ENCODE measurements at places on chromosomes 5 and 9.

- DNase-seq = no peak
These were observed 115.2 kb upstream of the LHFPL2 start for GRCh38 chr5:78763659-78764189.

GRCh38 chr5:8383616-8384015, 514.7 kb downstream of the MTRR start:
- DNase-seq = no peak

- DNase-seq = no peak
These were observed 21.3 kb upstream of the FNIP1 start for GRCh38 chr5:131818001-131818724.

- DNase-seq = no peak
These were observed 41.7 kb downstream of the AHRR start for GRCh38 chr5:362978-363765.

DNA sequence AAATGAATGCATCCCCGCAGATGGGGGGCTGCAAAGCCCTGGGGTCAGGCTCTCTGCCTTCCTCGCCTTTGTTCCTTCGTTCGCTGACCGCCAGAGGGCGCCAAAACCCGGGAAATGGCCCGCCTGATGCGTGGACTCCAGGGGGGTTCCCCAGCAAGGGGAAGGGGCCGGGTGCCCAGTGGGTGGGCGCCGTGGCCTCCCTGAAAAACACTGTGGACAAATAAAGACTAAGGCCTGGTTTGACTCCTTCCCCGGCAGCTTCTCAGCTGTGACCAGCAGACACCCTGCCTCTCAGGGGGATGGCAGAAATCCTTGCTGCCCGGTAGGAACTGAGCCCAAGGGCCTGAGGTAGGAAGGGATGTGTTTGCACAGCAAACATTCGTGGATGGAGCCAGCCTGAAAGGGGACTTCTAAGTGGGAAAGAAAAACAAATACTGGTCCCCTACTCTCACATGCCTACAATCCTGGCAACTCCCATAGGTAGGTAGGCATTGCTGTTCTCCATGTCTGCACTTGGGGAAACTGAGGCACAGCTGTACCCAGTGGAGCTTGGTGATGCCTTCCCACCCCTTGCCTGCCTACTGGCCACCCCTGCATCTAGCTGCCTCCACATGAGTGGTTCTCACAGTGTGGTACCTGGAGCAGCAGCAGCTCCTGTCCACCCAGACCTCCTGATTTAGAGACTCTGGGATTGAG, 57.7 kb downstream of the DUSP1 start:
- no peak for DNase-seq

DNA sequence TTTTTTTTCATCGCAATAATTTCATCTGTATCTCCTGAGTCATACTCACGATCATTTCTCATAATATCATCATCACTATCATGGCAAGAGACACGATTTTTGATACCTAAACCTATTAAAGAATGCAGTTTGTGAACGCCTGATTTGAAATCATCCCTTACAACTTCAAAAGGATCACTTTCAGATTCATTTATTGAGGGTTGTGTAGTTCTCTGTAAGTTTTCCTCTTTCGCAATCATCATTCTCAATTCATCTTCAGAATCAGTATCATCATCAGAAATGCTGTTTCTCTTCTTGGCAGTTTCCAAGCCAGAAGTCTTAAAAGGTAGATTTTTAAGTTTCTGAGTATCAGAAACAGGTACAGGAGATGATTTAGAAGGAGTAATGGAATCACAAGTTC, 9.7 kb downstream of the NOL8 start:
- DNase-seq = no peak

GRCh38 chr5:81749561-81750307, 1.2 kb downstream of the SSBP2 start:
- peak; percentile 22 for DNase-seq

DNA sequence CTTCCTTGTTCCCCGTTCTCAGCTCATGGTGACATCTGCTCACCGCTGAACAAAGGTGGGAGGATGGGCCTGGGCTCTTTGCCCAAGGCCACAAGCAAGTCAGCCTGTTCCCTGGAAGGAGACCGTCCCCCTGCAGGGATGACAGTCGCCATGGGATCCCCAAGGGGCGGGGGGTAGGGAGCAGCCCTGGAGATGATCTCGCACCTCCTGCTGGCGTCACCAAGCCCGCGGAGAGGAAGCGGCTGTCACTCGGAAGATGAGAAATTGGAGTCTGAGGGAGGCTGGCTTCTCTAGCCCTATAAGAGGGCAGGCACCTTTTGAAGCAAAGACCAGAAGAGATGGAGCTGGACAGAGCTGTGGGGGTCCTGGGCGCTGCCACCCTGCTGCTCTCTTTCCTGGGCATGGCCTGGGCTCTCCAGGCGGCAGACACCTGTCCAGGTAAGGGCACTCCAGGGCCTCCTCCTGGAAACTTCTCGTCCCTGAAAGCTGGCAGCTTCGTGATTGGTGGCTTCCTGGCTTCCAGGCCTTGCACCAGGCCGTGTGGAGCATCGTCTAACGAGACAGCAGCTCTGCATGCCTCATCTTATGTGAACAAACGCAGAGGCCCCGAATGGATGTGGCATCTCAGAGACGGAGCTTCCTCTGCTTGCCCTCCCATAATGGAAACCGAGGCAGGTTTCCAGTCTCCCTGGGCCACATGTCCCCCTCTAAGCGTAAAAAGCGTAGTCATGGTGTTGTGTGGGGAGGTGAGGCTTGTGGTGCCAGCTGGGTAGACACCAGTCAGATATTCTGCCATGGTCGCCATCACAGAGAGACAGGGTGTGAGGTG, at the start of gene FCN2:
Gene FCN2 (plus strand): TSS at position 327 of the 829 bp plus-strand sequence. CDS start 12 bp downstream, at position 339.
- no peak for DNase-seq

GRCh38 chr9:33158843-33159776, 8.0 kb downstream of the B4GALT1 start:
- no peak for DNase-seq

DNA sequence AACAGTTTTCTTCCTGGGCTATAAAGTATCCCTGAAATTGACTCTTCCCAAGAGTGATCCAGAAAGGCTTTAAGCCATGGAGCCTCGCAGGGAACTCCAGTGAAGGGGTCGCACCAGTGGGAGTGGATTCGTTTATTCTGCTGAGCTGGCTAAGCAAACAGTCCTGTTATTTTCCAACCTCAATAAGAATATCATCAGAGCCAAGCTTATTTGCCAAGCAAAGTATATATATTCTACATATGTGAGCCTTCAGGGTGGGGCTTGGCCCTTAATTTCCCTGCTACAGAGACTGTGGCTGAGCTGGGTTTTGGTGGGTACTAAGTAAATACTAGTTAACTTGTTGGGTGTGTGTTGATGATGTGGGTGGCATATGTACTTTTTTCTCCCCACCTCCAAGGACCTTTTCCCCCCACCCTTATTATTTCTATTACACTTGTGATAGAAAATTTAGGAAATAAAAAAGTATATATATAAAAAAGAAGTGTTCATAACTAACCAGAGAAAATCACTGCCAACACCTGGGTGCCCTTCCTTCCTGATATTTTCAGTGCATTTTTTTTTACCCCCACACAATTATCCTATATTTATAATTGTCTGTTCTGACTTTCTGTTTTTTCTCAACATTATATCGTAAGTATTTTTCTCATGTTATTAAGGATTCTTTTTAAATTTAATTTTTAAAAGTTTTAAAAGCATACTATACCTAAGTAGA, 5.3 kb downstream of the GSN start:
- DNase-seq = no peak
